ENCODE measurements at places on chromosomes 1 and 21.
A peak's percentile ranks its signal among the peaks of the same experiment; 100 is the strongest.

DNA sequence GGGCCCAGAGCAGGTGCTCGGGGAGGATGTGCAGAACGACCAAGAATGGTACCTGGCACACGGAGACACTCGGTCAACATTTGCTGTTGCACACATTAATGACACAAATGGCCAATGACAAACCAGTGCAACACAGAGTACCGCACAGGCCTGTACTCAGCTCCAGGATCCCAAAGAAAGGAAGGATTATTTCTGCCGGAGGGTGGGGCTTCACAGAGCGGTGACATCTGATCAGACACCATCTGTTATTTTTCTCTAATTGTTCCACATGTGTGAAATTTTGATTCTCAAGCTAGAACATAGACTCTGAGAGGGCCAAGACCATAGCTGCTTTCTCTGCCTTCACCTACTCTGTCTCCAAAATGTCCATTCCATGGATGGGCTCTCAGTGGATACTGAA lies 100.4 kb downstream of the MRPL37 start:
- DNase-seq, result no peak

- DNase-seq, result no peak
Measured at GRCh38 chr1:243549791-243550190, 293.9 kb downstream of the SDCCAG8 start.

DNA sequence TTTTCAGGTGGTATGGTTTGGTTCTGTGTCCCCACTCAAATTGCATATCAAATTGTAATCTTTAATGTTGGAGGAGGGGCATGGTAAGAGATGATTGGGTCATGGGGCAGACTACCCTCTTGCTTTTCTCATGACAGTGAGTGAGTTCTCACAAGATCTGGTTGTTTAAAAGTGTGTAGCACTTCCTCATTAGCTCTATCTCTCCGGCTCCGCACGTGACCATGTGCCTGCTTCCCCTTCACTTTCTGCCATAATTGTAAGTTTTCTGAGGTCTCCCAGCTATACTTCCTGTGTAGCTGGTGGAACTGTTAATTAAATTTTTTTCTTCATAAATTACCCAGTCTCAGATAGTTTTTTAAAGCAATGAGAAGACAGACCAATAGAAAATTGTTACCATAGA lies 843.2 kb downstream of the AMY1C start:
- DNase-seq, result no peak

DNA sequence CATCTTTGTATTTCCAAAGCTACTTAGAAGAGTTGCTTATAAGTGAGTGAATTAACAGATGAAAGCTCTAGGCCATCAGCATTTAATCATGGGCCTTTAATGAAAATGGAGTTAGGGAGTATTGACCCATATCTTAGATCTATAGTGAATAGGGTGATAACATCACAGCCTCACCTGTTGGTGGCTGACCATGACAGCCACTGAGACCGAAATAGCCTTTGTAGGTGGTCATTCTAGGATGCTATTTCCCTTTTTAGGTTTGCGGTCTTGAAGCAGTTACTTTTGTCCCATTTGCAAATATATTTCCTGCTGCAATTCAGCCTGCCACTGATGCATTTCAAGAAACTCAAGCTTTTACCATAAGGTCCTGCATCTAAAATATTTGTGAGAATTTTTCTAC lies 410.1 kb upstream of the LYPLAL1 start:
- DNase-seq, result no peak

- DNase-seq, result peak; percentile 100
Measured at GRCh38 chr1:205631768-205632668, at the start of gene ELK4. TSS of gene ELK4 (minus strand) at chr1:205632011. CDS start at chr1:205623882, 8,129 bp downstream.

DNA sequence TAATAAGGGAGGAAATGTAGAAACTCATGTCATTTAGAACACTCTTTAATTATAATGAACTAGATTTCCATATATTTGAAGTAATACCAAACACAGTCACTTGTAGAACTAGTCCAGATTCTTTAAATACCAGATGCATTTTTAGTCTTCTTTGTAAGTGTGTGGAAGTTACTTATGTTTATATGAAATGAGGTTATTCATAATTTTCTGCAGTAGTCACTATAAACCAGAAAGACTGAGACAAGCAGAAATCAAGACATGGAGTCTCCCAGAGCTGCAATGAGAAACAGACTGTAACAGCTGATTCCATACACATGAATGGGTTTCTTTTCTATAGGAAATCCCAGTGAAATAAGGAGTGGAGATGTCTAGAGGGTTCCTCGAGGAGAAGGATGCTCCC lies 216.6 kb upstream of the ZP4 start:
- DNase-seq, result no peak

DNA sequence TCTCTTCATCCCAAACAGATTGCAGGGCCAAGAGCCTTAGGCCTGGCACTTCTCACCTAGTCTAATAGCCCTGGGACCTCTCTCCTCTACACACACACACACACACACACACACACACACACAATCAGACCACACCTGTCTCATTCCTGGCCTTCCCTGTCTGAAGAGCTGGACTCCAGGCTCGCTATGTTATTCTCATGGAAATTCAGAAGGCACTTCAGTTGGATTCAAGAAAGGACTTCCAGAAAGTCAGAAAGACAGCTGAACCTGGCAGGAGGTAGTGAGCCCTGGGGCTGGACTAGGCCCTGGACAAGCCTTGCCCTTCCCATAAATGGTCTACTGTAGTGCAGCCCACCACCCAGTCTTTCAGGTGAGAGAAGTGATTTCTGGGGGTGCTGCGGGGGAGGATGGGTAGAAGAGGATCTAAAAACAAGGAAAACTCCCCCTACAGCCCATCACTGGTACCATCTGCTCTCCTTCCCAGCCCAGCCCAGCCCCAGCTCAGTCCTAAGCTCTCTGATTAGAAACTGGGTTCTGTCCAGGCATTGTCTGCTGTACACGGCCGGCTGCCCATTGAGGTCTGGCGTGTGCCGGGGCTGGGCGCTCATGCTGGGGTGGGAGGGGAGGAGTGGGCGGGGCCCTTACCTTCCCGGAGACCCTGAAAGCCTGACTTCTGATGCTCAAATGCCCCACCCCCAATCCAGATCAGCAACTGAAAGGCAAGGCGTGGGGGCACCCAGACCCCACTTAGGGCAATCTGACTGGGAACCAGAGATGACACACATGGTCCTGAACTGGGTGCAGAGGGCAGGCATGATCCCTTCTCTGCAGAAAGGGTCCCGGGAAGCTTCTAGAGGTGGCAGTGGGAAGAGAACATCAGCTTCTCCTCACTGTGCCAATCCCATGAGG lies 2.5 kb downstream of the KIF21B start:
- no peak for DNase-seq

DNA sequence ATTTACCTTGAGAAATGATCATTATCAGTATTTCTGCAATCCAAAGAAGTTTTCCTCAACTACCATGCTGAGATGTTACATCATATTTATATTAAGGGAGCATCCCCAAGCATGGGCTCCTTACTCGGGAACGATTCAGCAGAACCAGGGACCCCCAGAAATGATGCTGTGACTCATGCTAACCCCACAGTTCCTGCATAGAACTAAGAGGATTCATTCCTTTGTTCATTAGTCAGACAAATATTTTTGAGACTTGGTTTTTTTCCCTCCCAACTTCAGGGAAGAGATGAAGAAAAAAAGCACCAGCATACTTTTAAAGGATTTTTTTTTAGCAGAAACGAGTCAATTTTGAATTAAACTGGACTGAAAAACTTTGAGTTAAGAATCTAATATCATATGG lies 49.2 kb upstream of the COL24A1 start:
- DNase-seq, result no peak

DNA sequence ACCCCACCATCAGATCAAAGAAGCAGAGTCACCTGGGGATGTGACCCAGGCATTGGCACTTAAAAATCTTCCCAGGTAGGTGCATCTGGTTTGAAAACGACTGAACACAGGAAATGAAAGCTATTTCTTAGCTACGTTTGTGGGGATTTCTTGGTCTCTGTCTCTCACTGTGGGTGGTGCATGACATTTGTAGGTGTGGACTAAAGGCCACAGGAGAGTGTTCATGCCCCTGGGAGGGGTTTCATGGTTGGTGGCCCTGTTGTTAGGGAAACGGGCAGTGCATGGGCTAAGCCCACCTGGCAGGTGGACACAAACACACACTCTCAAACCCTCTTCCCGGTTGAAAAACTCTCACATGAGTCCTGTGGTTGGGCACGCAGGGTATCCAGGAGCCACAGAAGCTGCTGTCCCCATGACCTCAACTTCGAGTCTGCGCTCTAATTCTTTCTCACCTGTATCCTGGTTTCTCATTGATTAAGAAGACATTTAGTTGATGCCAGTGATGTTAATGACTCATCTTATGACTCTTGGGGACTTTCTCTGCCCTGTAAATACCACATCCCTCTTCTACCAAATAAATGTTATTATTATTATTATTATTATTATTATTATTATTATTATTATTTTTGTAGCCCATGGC lies 119.4 kb downstream of the MRPS6 start:
- DNase-seq, result no peak

DNA sequence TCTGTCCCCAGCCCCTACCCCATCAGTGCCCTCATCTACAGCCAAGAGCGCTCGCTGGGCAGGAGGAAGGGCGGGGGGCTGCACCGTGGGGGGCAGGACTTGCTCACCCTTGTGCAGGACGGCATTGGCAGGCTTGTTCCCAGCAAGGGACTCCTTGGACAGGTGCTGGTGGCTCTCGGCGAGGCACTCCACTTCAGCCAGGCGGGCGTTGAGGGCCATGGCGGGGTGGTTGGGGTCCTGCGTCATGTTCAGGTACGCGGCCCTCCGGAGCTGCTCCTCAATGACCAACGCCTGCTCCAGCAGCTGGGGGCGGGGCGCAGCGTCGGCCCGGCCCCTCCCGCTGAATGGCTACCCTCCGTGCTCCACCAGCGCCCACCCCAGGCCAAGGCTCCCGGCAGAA lies 64.0 kb downstream of the KCNAB2 start:
- DNase-seq, result no peak

- no peak for DNase-seq
Measured at GRCh38 chr21:20215959-20216358, 782.2 kb upstream of the NCAM2 start.

DNA sequence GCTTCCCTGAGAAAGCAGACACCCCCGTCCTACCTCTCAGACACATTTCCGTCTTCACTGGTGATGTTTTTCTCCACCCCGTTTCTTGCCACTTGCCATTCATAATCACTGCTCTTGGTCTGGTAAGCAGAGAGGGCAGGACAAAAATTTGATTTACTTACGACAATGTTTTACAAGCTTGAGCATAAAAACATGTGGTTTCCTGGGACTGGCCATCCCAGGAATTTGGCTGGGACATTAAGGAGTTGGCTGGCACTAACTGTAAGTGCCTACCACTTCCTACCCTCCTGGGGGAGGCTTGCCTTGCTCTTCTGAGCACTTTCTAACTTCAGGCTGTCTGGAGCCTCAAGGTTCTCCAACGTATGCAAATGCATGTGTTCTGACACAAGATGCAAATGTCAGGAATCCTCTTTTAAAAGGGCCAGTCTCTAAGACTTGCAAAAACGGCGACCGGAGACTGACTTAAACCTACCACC lies 24.2 kb downstream of the ZBTB18 start:
- DNase-seq, result no peak

DNA sequence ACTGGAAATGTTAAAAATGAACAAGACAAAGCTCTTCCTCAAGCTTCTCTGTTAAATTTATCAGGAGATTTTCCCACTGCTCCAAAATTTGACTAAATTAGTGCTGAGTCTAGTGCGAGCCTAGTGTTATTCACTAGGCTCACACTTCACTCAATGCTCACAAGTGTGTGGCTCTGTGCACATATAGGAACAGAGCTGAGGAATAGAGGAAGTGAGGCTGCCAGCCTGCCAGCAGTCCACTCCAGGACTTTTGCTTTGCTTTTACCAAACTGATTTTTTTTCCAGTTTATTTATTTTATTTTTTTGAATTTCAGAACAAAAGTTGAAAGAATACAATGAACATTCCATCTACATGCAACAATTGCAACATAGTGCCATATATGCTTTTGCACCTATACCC lies 87.2 kb downstream of the VAV3 start:
- no peak for DNase-seq

GRCh38 chr1:197021716-197022115 lies 44.4 kb downstream of the CFHR5 start:
- no peak for DNase-seq

GRCh38 chr1:43587594-43587993 lies 56.9 kb downstream of the PTPRF start:
- no peak for DNase-seq

GRCh38 chr1:201582705-201583442 lies 43.9 kb downstream of the NAV1 start:
- no peak for DNase-seq

DNA sequence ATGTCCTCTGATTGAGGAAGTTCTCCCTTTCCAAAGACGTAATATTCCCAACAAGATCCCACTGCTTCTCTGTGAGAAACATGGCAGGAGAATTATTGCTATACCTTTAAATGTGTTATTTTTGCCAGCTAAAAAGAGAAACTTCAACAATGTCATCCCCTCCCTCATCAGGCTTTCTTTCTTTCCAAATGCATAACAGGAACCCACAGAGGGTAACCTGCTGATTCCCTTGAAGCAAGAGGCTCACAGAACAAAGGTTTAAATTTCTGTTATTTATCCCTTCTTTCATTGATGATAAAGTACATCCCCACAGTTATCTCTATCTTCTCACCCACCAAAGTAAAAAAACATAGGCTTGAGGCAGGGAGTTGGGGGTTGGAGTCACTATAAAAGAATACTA lies 102.1 kb downstream of the SLC30A10 start:
- DNase-seq, result no peak

GRCh38 chr1:95497566-95497965 lies 263.6 kb downstream of the RWDD3 start:
- no peak for DNase-seq

DNA sequence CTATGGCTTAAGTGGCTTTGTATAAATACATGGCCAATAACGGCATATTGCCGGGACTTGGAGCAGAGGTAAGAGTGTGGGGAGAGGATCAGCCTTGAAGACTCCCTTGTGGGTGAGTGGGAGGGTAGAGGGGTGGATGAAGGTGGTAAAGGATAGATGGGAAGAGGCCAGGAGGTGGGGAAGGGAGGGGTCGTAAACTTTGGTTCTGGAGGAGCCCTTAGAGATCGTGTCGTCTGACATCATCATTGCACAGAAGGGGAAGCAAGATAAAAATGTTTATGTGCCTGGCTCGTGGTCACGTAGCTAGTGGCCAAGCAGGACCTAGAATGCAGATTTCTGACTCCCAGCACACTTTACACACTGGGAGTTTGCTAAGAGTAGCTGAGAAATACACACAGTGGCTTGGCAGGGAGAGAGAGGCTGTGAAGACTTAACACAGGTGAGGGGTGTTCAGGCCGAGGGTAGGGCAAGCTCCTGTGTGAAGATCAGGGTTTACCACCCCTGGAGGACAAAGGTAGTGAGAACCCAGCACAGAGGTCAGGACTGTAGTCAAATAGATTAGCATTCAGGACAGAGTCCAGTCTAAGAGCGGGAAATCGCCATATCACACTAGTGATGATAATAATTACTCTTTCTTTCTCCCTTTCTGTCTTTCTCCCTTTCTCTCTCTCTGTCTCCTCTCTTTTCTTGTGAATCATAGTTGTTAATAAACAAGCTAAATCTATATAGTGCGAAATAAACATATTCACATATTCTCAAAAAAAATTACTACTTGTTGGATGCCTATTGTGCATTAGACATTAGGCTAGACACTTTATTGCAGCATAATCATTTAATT lies 75.5 kb downstream of the LRRC8D start:
- no peak for DNase-seq
